Heart left ventricle (tissue), 16 donors: ENCODE measurements at places on chromosomes 4 and X. TPM values are rescaled to one million over a fixed set of nuclear protein-coding genes. Genes with fewer than 3 reads are reported as not detected.

DNA sequence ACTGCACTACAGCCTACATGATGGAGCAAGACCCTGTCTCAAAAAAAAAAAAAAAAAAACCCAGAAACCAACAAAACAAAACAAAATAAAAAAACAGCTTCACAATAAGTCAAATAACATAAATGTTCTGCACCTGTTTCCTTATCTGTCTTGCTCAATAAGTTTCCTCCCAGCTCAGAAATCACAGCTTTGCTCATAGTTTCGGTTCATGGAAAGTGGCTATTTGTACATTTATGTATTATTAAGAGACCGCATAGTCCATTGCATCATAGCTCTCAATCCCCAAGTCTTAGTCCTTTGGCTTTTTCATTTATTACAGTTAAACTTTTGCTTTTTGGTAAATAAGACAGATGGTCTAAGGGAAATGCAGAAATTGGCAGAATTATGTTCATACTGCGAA is 24.4 kb upstream of the CFAP299 start:
- DNase-seq = no peak

GRCh38 chr4:132530861-132531260 is 618.2 kb upstream of the PCDH10 start:
- DNase-seq = no peak

- DNase-seq = no peak
Measured at GRCh38 chrX:11992271-11992670, 146.0 kb upstream of the FRMPD4 start.

DNA sequence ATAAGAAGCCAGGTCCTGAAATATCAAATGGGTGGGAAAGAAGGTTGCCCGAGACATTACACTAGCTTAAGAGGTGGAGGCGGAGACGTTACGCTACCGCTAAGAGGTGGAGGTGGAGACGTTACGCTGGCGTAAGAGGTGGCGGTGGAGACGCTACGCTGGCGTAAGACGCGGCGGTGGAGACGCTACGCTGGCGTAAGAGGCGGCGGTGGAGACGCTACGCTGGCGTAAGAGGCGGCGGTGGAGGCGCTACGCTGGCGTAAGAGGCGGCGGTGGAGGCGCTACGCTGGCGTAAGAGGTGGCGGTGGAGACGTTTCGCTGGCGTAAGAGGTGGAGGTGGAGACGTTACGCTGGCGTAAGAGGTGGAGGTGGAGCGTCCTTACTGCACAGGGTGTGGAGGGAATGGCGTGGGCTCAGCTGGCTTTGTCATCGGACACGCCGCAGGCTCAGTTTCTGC is 12.8 kb downstream of the CYP4V2 start:
- no peak for DNase-seq

- DNase-seq = no peak
Measured at GRCh38 chr4:76595435-76595834, 160.4 kb downstream of the SHROOM3 start.

- DNase-seq = peak; percentile 42
Measured at GRCh38 chrX:154484255-154485149, 1.9 kb downstream of the UBL4A start.

DNA sequence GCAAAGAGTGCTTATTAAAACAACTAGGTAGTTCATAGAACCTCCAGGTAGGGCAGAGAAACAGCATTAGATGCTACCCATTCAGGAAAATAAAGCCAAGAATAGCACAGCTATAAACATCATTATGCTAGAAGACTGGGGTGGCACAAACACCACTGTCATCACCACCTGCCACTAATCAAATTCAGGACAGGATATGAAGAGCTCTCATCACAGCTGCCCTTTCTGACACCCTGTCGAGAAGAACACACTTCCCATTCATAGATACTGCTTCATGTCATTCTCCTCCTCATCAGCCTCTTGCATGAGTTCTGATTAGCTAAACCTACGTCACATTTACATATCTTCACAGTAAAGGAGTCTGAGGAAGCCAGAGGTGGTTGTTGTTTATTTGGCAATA is 692.3 kb upstream of the HS3ST1 start:
- peak; percentile 44 for DNase-seq

DNA sequence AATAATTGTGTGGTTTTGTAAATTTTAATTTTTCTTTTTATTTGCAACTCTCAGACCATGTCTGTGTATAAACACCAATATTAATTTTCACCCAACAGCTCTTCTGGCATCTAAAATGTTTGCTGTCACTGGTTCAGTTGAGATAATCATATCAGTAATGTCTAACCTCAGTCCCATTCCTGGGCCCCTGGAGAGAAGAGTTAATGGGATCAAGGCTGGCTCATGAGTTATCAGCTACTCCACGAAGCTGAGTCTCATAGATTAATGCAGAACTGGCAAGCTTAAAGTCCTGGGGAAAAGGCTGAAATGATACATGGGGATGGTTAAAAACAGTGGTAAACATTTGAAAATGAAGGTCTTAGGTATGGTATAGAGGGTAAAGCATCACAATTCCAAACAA is 28.4 kb upstream of the TSPAN5 start:
- DNase-seq = no peak

- DNase-seq = no peak
Measured at GRCh38 chr4:48275247-48275646, 5.6 kb upstream of the TEC start.

- no peak for DNase-seq
Measured at GRCh38 chr4:3346146-3346545, 53.3 kb downstream of the RGS12 start.

DNA sequence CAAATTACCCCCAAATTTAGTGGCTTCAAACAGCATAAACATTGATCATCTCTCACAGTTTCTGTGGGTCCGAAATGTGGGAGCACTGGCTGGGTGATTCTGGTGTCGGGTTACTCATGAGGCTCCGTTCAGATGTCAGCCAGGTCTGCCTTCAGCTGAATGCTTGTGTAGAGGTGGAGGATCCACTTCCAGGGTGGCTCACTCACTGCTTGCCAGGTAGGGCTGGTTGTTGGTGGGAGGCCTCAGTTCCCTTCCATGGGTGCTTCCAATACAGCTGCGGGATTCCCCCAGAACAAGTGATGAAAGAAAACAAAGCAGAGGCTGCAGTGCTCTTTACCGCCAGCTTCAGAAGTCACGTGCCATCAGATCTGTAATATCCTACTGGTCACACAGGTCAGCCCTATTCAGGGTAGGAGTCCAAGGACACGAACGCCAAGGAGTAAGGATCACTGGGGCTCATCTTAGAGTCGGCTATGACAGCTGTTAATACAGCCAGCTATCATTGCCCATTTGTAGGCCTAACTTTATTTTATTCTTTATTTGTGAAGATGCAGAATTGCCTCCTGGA is 1.1 kb upstream of the SMIM43 start:
- no peak for DNase-seq

DNA sequence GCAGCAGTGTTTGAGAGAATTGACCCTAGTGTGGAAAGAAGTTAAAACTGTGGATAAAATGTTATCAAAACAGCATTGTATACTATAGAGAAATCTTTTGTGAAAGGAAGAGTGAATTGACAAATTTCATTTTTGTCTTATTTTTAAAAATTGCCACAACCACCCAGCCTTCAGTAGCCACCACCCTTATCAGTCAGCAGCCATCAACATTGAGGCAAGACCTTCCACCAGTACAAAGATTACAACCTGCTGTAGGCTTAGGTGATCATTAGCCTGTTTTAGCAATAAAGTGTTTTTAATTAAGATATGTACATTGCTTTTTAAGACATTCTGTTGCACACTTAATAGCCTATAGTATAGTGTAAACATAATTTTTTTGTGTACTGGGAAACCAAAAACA is 91.1 kb downstream of the NFKB1 start:
- no peak for DNase-seq

- no peak for DNase-seq
Measured at GRCh38 chr4:149754526-149754925, 61.1 kb downstream of the IQCM start.

DNA sequence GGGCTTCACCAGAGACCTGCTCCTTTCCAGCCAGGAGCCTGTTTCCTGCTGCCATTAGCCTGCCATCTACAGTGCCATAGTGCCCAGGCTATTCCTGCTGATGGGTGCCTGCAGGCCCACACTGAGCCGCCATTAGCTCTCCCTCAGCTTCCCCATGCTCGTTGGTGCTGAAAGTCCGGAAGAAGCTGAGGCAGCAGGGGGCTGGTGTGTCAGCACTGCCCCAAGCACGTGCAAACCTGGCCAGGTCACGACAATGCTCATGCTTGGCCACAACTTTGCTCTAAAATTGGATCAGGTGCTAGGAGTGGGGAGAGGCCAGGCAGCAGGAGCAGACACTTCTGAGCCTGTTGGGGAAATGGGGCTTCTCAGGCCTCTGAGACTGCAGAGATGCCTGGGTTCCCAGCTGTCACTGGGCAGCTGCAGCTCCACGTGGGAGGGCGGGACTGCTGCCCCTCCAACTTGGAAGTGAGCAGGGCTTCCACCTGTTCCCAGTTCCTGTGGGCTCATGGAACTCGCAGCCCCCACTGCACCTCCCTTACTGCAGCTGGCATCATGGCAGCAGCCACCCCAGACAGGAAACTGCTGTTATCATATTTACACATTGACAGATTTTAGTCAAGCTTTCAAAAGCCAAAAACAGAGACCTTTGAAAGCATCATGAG is 913.9 kb downstream of the FSTL5 start:
- DNase-seq = no peak

GRCh38 chr4:102454268-102454667 is 46.9 kb upstream of the NFKB1 start:
- no peak for DNase-seq

Gene KLB
- not detected for total RNA-seq

Gene CA5B
- total RNA-seq = 3.8 TPM

Gene SPANXD
- total RNA-seq = not detected

Gene NKX1-1
- not detected for total RNA-seq

Gene TEC
- 3.5 TPM for total RNA-seq

Gene APOOL
- total RNA-seq = 50.2 TPM
